Stimulated activated CD4-positive, alpha-beta T cell treated with anti-CD3 and anti-CD28 coated beads, Interleukin-2, amount 100 ng/mL, for 24 hours (primary cell): ENCODE measurements at places on chromosomes 12 and 14.

GRCh38 chr14:50045039-50045711, 71.2 kb downstream of the VCPKMT start:
- DNase-seq, result peak; percentile 70

DNA sequence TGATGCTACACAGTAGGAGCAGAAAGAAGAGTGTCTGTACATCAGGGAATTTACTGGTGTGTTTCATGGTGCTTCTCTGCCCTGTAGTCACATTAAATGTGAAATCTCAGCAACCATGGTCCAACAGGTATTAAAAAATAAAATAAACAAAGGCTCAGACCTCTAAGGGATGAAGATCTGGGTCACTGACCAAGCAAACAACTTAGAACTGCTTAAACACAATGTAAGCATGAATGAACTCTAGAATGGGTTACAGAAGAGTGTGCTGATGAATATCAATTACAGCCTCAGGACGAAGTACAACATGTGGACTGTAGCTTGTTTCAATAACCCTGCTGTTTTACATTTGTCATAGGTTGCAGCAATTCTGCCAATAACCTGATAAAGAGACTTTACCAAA, 47.4 kb downstream of the SLC35F4 start:
- DNase-seq, result no peak

DNA sequence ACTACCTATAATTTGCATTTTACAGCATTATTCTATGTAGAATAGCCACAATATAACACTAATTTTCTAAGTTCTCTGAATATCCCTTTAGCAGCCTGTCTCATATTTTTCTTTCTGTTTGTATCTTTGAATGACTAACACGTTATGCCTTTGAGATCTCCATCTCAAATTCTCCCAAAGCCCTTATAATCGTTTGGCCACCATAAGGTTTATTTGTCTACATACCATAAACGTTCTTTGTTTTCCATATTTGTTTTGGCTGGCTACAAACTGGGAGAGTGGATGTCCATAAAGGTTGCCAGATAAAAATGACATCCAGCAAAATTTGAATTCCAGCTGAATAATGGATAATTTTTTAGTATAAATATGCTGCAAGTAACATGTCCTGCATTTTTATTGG, 203.7 kb downstream of the STXBP6 start:
- no peak for DNase-seq

DNA sequence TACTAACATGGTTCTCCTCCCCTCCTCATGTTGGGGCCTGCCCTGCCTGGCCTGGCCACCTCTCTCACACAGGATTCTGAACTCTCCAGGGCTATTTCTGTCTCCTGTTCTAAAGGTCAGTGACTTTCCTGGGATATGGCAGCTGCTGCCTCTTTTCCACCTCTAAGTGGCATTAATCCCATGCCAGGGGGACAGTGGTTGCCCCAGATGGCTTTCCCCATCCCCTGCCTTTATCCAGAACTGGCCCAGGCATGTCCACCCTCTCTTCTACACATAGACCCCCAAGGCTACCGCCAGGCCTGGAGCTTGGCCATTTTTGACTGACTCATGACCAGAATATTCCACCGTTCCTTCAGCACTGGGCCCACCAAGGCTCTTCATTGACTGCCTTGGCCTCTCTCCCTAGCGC, 90.4 kb downstream of the IRF2BPL start:
- no peak for DNase-seq

DNA sequence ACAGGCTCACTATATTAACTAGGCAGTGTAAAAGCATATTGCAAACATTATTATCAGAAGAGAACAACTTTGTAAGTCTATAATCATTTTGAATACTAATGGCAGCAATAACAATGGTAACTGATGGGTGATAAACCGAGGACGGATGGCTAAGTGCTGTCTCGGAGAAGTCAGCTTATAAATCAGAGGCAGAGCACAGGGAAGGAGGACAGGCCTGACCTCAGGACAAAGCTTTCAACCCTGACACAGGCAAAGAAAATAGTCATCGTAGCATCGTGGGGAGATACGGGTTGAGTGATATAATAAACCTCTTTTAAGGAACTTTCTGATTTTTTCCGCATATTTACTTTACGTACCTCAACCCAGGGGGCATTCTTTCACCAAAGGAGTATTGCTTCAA, 48.4 kb downstream of the FLRT2 start:
- DNase-seq, result no peak
